DMS 273 treated with DMSO at 0.1 percent for 48 hours (cell line): ENCODE measurements at places on chromosomes 1 and 21.
A peak's percentile ranks its signal among the peaks of the same experiment; 100 is the strongest.

DNA sequence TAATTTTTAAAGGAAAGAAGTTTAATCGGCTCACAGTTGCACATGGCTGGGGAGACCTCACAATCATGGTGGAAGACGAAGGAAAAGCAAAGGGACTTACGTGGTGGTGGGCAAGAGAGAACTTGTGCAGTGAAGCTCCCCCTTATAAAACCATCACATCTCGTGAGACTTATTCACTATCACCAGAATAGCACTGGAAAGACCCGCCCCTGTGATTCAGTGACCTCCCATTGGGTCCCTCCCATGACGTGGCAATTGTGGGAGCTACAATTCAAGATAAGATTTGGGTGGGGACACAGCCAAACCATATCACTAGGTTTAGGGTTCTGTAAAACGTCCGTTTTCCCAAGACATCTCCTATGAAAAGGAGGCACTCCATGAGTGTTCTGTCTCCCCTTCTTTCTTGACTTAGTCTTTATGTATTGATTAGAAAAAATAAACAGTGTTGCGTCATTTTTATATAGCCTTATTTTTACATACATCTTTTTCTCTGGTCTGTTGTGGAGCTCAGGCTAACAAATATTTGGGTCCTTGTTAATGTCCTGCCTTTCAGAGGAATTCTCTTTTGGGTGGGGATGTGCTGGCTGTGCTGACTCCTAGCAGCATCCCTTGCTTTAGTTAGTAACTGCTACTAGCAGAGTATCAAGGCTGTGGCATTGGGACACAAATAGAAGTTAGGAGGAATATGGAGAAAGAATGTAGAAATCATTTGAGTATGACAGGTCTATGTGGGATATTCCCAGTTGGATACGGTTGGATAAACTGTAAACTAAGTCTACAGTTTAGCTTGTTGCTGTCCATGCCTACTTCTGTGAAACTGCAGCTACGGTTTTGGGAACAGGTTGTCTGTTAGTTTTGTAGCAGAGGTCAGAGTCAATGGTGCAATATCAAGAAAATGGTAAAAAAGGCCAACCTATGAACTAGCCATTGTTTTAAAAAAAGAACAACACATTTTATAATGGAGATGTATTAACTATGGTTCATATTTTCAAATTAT, 23.5 kb downstream of the BACH1 start:
- no peak for DNase-seq

DNA sequence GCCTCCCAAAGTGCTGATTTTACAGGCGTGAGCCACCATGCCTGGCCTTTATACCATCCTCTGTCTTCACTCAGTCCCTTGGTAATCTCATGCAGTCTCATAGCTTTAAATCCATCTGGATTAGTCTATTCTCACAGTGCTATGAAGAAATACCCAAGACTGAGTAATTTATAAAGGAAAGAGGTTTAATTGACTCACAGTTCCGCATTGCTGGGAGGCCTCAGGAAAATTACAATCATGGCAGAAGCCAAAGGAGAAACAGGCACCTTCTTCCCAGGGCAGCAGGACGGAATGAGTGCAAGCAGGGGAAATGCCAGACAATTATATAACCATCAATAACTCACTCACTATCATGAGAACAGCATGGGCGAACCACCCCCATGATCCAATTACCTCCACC, 49.1 kb upstream of the CPLANE2 start:
- no peak for DNase-seq

DNA sequence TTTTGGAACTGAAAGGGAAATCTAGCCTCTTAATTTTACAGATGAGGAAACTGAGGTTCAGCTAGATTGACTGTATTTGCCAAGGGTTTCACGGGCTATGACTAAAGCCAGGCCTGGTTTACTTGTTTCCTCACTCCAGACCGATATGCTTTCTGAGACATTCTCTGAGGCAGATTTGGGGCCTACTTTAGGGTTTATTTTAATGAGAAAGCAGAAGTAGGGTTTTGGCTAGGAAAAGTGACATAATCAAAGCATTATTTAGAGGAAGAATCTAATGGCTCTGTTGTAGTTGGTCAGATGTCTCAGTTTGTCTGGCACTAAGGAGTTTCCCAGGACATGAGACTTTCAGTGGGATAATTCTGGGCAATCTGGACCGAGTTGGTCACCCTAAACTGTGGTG, 1.5 kb upstream of the RPTN start:
- DNase-seq: no peak

- no peak for DNase-seq
Observed at GRCh38 chr1:25095635-25096200, 136.6 kb downstream of the SYF2 start.

- DNase-seq: no peak
Observed at GRCh38 chr1:54803761-54804470, 2.8 kb upstream of the TTC22 start.

GRCh38 chr1:245051349-245052221, 103.2 kb upstream of the KIF26B start:
- DNase-seq: no peak

GRCh38 chr1:166039436-166040201, 127.2 kb downstream of the FAM78B start:
- DNase-seq: no peak

GRCh38 chr1:203506858-203507626, 13.1 kb downstream of the OPTC start:
- no peak for DNase-seq

DNA sequence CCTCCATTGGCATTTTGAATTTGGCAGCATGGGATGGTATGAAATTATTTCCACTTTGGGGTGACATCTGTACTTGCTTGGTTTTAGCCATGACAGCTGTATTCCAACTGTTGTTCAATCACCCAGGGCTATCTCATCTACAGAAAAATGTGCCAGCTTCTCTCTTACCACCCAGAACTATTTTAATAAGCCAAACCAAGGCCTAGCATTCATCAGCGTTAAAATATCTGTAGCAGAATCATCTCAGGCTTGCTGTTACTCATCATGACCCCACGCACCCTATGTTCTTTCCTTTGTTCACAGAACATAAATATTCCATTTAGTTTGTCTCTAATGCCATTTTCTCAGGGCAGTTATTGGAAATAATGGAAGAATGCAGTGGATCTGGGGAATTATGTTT, 49.8 kb downstream of the GIPC2 start:
- DNase-seq: no peak

DNA sequence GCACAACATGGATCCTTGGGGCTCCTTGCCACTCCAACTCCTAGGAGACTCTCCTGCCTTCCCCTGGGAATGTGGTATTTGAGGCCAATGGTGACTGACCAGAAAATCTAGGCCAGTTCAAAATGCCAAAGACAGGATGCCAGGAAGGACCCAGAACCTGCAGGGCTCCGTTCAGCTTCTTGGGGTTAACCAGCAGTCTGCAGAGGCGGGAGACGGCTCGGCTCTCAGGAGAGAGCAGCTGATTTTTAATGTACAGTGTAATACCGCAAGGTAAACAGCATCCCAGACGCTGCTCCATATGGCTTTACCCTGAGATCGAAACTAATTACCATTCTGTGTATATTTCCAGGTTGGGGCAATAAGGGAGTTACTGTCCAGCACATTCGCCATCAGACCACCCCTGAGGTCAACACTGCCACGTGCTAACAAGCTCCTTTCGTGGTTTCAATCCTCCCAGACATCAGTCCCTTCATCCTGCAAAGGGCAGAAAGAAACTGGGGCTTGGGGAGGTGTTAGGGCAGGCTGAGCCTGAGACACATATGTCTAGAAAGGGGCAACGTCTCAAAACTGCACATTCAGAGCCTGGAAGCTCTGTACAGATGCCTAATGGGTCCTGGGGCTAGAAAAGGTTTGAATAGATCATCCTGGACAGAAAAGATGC, 16.7 kb downstream of the ITPKB start:
- DNase-seq: peak; percentile 90

DNA sequence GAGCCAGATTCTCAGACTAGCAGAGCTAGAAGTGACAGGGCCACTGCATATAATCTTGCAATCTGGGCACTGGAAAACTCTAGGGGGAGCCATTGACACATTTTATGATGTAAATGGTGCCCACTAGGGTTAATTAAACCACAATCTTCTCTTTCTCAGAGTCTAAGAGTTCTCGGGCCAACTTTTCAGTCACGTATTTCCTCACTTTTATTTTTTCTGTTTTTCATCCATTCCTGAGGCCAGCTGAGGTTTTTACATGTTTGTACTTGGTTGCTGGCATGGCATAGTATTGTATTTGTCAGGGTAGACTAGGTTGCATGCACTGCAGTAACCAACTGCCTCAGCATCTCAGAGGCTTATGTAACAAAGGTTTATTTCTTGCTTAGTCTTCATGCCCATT, 138.2 kb downstream of the ZNF326 start:
- peak; percentile 22 for DNase-seq

DNA sequence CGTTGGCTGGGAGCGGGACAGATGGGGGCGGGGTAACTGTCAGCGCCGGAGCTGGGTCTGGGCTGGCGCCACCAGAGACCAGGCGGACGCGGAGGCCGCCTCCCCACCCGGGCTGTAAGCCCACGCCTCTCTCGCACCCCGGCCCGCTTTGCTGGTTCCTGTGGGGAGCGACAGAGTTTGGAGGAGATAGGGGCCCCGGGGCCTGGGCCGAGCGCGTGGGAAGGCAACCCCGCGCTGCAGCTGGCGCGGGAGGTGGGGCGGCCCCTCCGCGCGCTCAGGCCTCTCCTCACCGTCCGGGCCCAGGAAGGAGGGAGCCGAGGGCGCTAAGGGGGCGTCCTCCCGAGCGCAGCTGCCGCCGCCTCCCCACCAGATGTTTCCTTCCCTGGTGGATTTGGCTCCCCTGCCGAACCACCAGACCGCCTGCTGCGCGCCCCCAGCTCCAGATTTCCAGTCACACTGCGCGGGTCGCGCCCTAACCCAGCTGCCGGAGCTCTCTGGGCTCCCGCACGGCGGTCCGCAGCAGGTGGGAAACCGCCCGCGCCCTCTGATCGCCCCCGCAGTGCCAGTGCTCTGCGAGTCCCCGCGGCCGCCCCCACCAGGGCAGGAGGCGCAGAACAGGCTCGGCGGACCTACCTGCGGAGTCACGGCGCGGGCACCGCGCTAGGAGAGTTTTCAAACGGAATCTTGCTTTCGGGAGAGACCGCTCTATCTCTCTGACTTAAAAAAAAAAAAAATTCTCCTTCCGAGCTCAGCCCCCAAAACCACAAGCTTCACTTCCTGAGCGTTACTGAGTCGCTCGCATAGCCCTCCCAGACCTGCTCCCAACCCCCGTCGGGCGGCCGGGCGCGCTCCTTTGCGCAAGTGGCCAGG, 1.1 kb downstream of the GFI1 start:
- peak; percentile 32 for DNase-seq

DNA sequence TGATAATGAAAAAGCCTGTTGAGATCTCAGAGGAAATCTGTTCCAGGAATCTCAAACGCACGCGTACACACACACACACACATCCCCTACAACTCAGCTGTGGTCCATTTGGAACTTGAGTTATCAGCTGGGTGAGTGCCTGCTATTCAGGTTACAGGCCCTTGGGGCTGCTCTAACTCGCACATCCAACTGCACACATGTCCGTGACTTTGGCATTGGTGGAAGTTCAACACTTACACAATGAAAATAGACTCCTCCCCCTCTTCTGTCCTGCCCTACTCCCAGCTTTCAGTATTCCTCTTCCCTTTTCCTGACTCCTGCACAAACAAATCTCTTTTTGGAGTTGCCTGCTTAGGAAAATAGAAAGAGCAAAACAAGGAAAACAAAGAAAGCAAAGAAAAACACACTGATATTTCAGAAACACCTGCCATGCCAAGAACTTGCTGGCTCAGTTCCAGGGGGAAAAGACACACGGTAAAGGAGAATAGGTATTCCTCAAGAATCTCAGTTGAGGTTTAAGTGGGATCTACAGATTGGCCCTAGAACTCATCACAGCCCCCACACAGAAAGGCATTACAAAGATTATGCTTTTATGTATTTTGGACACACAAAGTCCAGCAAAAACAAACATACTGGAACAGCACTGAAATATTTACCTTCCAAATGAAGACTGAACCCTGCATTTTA, 140.9 kb downstream of the TGFBR3 start:
- DNase-seq: no peak

GRCh38 chr1:45669379-45669778, 17.0 kb downstream of the GPBP1L1 start:
- DNase-seq: no peak

- DNase-seq: no peak
Observed at GRCh38 chr21:17903929-17904639, 84.9 kb upstream of the C21orf91 start.

GRCh38 chr1:205365945-205366463, 9.3 kb upstream of the KLHDC8A start:
- DNase-seq: no peak

- DNase-seq: peak; percentile 1
Observed at GRCh38 chr1:237814319-237814924, 76.3 kb downstream of the ZP4 start.

GRCh38 chr1:50609508-50609907, 186.3 kb upstream of the DMRTA2 start:
- no peak for DNase-seq

DNA sequence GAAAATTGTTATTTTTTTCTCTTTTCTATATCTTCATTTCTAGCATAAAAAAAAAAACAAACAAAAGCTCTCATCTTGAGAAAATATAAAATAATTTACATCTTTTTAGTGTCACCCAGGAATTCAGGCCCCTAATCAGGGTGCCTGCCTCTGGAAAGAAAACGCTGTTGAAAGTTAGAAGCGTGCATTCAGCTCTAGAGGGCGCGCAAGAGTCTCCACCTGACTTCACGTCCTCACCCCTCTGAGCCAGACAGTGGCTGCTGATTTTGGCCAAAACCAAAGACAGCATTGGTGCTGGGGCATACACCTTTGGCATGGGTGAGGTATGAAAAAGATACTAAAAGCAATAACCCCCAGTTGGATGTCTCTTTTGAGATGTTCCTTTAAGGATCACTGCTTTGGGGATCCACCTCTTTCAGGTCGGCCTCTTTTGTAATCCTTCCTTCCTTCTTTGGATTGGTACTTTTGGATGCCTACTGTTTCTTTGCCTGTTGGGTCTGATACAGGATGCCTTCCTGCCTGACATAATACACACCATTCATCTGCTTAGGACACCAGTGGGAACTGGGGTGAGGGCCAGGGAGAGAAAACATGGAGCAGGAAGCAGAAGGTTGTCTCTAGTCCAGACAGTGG, 77.6 kb upstream of the CHRM3 start:
- no peak for DNase-seq

DNA sequence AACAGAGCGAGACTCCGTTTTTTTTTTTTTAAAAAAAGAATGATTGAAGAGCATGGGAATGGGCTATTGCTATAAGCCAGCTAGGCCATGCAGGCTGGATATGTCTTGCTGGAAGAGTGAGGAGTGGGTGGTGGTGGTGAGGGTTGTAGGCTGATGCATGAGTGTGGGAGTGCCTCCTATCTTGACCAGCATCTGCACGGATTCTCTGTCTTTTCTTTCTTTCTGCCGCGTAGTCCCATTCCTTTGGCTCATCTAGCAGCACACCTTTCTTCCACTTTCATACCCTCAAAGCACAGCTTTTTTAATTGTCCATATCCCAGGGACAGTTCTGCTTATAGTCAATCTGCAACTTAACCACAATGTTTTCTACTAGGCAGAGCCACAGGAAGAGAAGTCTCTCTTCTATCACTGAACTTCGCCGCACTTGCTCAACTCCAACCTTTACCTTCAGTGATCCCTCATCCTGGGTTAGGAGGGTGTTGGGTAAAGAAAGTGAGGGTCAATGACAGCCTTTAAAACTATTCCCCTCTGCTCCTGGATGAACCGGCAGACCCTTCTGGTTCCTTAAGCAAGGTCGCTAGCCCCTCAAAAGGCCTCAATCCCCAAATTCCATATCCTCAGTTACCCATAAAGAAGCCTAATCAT, 15.2 kb downstream of the ADCY10 start:
- no peak for DNase-seq

- no peak for DNase-seq
Observed at GRCh38 chr1:193192586-193192985, 6.2 kb upstream of the B3GALT2 start.

GRCh38 chr1:235027076-235027861, 101.4 kb downstream of the TOMM20 start:
- no peak for DNase-seq
